HS-27A (cell line): ENCODE measurements at places on chromosomes 3 and 15.

DNA sequence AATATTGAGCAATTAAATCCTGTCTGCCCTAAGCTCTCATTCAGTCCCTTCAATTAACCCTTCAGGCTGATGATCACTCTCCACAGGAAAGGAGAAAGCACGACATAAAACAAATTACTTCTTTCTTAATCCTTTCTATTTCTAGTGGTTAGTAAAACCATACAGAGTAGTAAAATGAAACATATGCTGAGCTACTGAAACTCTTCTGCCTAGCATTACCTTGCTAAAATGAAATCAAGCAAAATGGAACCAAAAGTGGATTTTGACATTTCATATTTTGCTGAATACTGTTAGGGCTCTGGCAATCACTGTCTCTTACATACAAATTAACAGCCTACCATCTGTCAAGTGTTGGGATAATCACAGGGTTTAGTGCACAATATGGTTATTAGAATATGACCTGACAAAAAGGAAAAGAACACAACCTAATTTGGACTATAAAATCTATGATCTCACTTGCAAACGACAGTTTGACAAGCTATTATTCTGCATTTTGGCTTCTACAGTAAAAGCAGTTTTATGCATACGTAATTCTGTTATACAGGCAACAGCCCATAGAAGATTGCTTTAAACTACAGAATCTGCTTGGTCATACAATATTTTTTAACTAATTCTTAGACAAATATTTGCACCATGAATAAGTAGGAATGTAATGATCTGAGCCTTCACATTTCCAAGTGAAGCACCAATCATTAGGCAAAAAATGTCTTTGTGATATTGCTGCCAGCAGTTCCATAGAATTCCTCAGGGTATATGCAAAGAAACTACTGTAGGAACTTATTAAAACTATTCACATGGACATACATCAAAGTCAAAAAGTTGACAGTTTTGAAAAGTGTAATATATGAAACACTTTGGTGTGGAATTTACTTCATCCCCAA, 105.0 kb downstream of the FHIT start:
- DNase-seq, result no peak

GRCh38 chr3:154275965-154276364, 48.3 kb downstream of the DHX36 start:
- no peak for DNase-seq

GRCh38 chr15:68107142-68107541, 53.0 kb downstream of the PIAS1 start:
- DNase-seq, result peak; percentile 14

DNA sequence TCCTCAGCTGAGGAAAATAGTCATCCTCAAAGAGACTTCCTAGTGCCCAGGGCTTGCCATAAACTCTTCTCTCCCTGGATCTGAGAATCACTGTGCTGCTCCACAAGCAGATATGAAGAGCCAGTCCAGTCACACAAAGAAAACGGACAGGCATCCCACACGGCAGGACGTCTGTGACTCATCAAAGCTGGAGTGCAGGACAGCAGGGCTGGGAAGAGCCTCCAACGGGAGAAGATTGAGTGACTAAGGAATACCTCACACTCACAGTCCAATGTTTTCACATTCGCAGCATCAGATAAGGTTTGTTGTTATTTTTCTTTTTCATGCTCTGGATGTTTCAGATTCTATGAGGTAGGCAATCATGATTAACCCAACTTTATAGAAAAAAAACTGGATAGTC, 57.8 kb downstream of the NEK10 start:
- DNase-seq, result peak; percentile 89

- no peak for DNase-seq
Observed at GRCh38 chr3:197495059-197495455, 60.7 kb downstream of the BDH1 start.

DNA sequence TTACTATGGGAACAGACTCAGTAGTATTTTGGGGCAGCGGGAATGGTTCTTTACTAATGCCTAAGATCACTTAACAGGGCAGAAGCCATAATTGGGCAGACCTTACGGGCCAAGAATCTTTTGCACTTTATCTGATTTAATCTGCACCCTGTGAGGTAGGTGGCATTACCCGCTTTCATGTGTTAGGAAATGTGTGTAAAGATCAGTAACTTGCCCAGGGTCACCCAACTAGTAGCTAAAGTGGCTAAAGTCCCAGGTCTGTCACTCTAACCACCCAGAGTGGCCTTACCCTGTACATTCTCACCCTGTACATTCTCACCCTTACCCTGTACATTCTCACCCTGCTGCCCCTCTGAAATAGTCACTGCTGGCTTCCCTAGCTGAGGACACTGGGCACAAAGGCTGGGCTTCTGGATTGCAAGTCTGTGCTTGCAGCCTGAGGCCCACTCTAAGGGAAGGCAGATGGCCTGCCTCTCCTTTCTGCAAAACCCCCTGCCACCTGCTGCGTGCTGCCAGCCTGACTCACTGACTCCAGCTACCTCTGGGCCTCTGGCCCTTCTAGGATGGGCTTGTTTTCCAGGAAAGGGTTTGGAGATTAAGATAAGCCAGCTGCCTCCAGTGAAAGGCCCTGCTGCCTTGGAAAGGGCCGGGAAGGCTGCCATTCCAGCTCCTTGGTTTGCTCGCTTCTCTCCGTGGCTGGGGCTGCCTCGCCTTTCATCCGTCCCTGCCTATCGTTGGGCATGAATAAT, 37.5 kb upstream of the MYZAP start:
- DNase-seq, result no peak

DNA sequence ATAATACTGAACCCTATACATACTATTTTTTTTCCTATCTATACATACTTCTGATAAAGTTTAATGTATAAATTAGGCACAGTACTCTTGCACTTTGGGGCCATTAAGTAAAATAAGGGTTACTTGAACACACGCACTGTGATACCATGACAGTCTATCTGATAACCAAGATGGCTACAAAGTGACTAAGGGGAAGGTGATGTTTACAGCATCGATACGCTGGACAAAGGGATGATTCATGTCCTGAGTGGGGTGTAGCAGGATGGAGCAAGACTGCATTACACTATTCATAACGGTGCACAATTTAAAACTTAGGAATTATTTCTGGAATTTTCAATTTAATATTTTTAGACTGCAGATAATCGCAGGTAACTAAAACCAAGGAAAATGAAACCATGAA, 30.0 kb upstream of the SLC2A2 start:
- DNase-seq, result no peak

DNA sequence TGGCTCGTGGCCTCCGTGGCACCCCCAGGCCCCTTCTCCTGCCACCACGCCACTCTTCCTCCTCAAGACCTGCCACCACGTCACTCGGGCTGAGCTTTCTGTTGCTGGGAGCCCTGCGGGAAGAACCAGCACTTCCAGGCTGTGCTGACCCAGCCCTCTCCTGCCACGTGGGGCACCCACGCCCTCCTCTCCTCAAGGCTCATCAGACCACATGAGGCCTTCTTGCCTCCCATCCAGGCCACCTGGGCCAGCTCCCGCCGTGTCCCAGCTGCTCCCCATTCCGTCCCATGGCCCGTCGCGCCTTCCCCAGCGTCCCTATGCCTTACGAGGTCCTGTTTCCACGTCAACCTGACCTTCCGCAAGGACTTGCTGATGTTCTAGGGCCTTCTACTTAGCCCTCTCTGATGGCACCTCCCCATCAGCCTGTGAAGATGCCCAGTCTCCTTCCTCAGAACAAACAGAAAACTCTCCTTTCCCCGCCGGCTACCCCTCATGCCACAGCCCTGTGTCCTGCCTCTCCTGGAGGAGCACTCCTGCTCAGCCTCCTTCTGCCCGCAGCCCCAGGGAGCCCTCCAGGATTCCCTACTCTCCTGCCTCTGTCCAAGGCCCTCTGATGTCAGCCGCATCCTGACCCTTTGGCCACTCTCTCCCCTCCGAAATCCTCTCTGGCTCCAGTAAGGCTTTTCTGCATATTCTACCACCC, 71.1 kb upstream of the BLM start:
- DNase-seq, result no peak

GRCh38 chr3:151909681-151910405, 36.4 kb downstream of the SUCNR1 start:
- no peak for DNase-seq

- no peak for DNase-seq
Observed at GRCh38 chr3:102605153-102605552, 170.3 kb downstream of the ZPLD1 start.

- no peak for DNase-seq
Observed at GRCh38 chr3:189304465-189305351, 132.9 kb downstream of the TPRG1 start.

GRCh38 chr3:171850320-171850959, 7.3 kb downstream of the TMEM212 start:
- no peak for DNase-seq

- DNase-seq, result no peak
Observed at GRCh38 chr3:146078031-146078430, 83.0 kb downstream of the PLOD2 start.

GRCh38 chr15:52361494-52361893, 65.9 kb upstream of the MYO5C start:
- no peak for DNase-seq

- DNase-seq, result no peak
Observed at GRCh38 chr3:62319570-62320243, 53.6 kb downstream of the FEZF2 start.

DNA sequence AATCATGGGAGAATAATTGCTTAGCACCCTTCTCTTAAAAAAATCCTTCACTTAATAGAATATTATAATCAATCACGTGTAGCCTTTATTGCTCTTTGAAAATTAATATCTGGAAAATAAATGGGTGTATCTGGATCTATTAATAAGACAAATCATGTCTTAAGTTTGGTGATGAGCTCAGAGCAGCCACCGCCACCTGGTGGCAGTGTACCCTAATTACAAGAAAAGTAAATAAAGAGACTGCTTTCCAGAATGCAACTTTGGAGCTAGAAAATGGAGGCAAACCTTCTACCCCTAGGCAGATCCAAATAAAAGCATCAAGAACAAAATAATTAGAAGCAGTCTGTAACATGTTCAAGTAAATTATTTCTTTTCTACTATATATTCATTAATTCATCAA, 43.5 kb downstream of the EPHB1 start:
- no peak for DNase-seq

DNA sequence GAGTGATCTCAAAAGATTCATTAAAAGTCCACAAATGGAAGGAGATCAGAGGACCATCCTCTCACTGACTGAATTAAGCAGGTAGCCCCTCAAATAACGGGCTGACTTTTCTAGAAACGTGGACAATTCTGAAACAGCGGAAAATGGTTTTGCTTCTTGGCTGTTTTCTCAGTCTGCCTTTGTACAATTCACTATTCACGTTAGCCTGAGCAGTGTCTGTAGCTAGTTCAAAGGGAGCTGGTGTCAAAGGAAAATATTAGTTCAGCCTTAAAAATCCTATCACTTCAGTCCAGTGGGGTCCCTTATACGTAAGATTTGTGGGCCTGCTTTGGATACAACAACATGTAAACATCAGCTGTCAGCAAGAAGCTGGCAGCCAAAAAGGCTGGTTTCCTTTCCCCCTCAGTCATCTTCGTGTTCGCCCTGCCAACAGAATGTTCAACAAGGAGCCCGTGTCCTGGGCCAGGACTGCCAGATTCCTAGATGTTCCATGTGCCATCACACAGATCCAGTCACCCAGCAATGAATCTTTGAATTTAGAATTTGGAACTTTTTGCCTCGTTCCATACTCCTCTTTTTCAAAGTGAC, 19.3 kb downstream of the LMCD1 start:
- DNase-seq, result no peak

- DNase-seq, result no peak
Observed at GRCh38 chr15:36884518-36884875, 215.9 kb downstream of the MEIS2 start.

DNA sequence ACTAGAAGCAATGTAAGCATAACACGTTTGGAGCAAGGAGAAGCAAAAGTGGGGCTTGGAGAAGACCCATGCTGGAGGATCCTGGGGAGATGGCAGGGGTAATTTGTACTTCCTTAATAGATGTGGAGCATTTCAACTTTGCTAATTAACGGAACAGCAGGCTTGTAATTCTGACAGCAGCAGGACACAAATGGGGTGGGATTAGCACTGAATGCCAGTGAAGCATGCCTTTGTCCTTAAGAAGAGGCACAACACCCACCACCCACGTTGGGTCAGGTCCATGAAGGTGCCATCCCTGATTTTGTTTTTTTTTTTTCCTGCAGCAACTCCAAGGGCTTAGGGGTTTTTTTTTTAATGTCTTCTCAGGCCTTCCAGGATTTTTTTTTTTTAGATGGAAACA, 231.9 kb upstream of the ROPN1 start:
- no peak for DNase-seq

- no peak for DNase-seq
Observed at GRCh38 chr15:38479266-38479665, 25.3 kb downstream of the FAM98B start.

DNA sequence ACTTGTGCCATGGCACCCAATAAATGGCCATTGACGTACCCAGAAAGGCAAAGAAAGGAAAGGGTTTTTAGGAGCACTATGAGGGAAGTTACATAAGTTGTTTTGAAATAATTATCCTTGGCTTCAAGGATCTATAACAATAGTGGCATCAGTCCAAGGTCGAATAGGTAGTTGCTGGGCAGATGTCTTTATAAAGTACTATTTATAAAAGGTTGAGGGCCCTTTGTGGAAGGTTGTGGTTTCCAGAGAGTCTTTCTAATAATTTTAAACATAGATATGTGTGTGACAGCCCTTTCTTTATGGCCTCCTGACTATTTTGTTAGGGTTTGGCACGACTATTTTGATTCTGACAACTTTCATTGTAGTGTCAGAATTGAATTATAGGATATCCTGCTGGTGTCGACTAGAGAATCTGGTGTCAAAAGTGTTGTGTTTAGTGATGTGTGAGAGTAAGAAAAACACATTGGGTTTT, 260.5 kb downstream of the PYDC2 start:
- no peak for DNase-seq

DNA sequence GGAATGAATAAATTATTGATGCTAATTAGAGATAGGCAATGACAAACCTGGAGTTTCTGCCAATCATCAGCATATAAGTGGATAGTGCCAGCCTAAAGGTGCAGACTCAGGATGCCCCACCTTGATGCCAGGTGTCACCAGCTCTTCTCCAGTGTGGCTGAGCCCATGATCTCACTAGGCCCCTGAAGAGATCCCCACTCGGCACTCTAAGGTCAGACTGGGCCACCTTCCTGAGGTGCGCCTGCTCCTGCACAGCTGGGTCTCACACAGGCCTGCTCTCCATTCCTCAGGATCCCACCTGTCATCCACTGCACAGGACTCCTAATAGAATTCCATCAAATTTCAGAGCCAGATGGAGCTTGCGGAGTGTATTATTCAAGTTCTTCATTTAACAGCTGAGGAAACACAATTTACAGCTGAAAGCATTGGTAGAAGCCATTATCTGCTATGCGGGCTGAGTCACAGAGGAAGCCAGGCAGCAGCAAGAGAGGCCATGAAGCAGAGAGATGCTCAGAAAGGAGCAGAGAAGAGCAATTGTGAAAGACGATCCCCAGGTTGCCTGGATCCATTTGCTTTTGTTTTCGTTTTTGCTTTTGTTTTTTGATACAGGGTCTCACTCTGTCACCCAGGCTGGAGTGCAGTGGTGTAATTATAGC, 25.1 kb upstream of the FSTL1 start:
- no peak for DNase-seq

GRCh38 chr3:127800508-127800907, 21.8 kb downstream of the MGLL start:
- DNase-seq, result no peak
